ENCODE measurements at places on chromosomes 11 and 22.
A peak's percentile ranks its signal among the peaks of the same experiment; 100 is the strongest.

- DNase-seq = peak; percentile 89
Observed at GRCh38 chr11:16184588-16184987, 171.8 kb downstream of the SOX6 start.

DNA sequence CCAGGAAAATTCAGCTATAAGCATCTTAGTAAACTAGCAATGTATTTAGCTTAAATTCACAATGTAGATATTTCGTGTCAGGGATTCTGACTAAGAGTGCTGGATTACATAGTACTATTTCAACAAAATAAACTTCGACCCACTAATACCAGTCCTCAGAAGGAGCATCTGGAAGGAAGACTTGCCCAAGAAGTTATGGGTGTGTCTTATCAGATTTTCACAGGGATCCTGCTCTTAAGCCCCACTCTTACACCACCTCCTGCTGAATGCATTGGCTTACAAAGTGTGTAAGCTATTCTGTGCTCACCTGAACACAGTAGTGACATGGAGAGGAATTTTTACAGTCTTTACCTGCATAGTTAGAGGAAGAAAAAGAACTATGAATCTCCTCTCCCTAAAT is 35.4 kb upstream of the ANO5 start:
- DNase-seq = no peak

- no peak for DNase-seq
Observed at GRCh38 chr22:44409974-44410316, 88.1 kb downstream of the RTL6 start.

- no peak for DNase-seq
Observed at GRCh38 chr11:30879322-30880005, 293.3 kb upstream of the MPPED2 start.

- DNase-seq = peak; percentile 83
Observed at GRCh38 chr11:107563702-107564101, 1.8 kb downstream of the ALKBH8 start.
